HS-5 (cell line): ENCODE measurements at places on chromosomes 16 and 17.

GRCh38 chr16:14249291-14250032 lies 178.3 kb downstream of the MRTFB start:
- DNase-seq = peak; percentile 34

- no peak for DNase-seq
Measured at GRCh38 chr16:49048557-49048956, 233.1 kb downstream of the CBLN1 start.

- DNase-seq = no peak
Measured at GRCh38 chr16:65392806-65393565, 271.1 kb upstream of the CDH11 start.

GRCh38 chr17:44272321-44272951 lies 4.5 kb upstream of the SLC4A1 start:
- DNase-seq = no peak

GRCh38 chr16:54932021-54932660 lies 1.5 kb downstream of the IRX5 start:
- no peak for DNase-seq

DNA sequence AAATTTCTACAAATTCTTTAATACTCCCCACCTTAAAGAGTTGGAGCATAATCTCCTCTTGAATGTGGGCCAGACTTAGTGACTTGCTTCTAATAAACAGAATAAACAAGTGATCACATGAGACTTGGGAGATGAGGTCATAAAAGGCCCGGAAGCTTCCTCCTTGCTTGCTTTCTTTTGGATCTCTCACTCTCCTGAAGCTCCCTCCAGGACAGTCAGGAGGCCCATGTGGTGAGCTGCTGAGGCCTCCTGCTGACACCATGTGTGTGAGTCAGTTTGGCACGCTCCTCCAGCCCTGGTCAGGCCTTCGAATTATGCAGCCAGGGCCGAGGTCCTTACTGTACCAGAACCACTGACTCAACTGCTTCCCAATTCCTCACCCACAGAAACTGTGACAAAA lies 53.2 kb downstream of the NDEL1 start:
- peak; percentile 74 for DNase-seq

- no peak for DNase-seq
Measured at GRCh38 chr17:13862346-13862745, 207.0 kb upstream of the COX10 start.

DNA sequence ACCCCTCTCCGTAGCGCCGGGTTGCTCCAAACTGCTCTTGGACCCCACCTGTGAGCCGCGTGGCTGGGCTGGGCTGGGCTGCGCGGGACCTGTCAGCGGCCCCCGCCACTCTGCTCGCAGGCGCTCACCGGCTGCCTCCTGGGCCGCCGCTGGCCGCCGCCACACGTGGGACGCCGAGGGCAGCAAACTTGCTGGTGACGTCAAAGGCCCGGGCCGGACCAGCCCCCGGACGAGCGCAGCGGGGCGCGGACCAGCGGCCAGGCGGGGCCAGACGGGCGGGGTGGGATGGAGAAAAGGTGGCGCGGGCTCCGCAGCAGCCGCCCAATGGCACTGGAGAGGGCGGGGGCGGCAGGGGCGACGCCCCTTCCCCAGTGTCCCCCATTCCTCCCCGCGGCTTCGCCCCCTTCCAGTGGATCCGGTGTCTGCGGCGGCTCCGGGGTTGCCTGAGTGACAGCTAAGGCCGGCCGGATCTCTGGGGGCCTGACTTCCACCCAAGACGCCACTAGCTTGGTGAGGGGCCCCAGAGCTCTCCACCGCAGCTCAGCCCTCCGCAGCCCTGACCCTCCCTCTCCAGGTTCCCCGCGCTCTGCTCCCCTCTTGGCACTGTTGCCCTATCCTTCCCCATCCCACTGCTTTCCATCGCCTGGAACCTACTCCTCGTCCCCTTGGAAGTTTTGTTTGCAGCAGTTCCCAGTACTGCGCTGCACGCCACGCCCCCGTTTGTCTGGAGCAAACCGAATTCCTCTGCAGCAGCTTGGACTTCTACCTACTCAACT lies at the start of gene HS3ST3A1:
HS3ST3A1 (minus strand) TSS at position 154 of the 776 bp plus-strand sequence. CDS start 800 bp downstream, outside the sequence.
- DNase-seq = peak; percentile 73

- DNase-seq = no peak
Measured at GRCh38 chr16:73616166-73616753, 568.3 kb upstream of the ZFHX3 start.

DNA sequence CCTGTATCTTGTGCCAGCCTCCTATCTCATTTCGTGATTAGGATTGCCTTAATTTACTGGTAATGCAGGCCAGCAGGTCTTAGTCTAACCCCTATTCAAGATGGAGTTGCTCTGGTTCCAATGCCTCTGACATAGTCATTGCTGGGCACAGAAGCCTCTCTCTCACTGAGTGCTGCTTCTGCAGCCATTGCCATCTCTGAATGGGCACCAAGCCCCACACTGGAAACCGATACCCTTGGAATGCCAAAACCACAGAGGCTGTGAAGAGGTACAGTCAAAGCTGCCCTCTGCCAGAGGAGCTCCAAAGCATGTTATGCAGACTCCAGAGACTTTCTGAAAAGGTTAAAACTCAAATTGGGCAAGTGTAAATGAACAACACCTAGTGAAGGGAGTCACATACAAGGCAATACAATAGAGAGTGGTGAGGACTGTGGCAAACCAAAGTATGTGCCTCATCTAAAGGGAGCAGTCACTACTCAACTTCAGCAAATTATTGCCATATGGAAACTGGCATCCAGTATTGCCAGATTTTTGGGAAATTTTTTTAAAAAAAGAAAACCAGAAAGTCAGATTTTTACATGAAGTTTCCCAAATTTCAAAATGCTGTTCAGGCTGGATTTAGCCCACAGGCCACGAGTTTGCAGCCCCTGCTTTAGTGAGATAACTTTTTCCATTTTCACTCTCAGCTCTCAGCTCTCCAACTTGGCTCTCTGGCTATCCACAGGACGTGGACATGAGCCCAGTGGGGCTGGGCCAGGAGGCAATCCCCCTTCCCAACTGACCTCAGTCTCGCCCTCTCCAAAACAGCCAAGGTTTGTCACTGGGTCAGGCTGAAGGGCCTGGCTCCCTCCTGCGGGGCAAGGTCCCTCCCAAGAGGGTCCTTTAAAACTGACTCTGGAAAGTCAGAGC lies 2.1 kb upstream of the MMP2 start:
- DNase-seq = no peak

- DNase-seq = no peak
Measured at GRCh38 chr16:71954699-71955195, 45.5 kb downstream of the PKD1L3 start.

DNA sequence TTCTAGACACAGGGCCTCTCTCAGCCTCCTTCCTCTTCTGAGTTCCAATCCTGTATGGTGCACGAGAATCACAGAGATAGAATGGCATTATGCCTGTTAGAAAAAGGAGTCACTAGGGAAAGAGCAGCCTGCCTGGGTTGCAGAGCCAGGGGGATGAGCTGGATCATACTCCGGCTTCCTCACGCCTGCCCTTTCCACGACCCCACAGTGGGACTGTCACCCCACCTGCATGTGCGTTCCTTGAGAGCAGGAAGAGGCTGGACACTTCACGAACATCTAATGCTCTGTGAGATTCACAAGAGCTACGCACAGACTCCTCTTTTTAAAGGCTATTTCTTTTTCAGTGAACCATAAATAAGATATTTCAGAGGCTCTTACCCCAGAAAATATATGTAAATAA lies 54.8 kb downstream of the N4BP1 start:
- no peak for DNase-seq

DNA sequence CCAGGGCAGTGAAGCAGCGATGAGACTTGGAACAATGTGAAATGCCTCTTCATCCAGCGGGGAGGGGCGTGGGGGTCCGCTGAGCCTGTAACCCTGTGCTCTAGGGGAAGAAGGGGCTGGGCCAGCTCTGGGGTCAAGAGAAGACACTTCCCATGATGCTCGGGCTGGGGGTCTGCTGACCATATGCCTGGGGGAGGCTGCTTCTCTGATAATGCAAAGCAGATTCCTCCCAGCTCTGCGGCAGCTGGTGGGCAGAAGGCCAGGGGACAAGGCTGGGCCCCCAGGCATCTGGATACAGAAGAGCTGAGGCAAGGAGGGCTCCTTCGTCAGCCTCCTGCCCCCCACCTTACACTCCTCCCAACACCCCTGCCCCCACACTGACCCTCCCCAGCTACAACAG lies 24.7 kb downstream of the NGFR start:
- no peak for DNase-seq

DNA sequence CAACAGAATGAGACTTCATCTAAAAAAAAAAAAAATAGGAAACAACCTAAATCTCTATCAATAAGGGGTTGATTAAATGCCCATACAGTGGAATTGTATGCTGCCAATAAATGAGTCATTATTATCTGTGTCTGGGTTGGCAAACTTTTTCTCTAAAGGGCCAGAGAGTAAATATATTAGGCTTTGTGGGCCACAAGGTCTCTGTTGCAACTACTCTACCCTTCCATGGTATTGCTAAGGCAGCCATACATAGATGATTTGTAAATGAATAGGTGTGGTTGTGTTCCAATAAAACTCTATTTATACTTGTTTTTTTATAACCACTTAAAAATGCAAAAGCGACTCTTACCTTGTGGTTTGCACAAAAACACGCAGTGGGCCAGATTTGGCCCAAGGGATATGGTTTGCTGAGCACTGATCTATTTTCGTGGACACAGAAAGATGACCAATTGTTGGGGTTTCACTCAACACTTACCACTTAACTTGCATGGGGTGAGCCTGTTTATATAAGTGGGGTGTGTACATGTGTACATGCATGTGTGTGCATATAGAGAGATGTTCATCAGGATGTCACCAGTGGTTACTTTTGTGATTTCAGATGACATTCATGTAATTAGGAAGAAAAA lies 12.4 kb upstream of the IL4R start:
- no peak for DNase-seq
